Fibroblast of upper back skin (primary cell): ENCODE measurements at places on chromosomes 13 and 19.
A peak's percentile ranks its signal among the peaks of the same experiment; 100 is the strongest.

DNA sequence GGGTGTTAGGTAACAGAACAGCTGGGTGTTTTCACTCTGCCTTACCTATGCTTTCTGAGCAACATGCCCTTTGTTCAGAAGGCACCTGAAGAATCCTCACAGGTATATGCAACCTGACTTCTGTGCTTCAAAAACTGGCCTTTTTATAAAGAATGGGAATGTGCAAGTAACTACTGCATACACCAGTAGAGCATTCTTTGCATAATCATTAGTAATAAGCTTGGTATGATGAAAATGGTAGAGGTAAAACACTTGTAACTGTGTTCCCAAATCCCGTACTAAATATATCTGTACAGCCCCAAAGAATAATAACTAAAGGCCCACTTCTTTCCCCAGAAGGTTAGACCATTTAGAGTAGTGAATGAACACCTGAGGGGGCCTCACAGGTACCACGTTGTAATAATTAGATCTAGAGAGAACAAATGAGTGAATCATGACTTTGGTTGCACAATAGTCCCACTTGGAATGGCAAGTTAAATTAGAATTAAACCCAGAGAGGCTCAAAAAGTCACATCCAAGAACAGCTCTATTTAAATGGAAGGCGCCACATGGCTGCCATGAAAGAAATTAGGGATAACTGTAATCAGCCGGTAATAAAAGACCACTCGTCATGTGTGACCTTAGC, 413.9 kb downstream of the KLF12 start:
- DNase-seq = no peak

DNA sequence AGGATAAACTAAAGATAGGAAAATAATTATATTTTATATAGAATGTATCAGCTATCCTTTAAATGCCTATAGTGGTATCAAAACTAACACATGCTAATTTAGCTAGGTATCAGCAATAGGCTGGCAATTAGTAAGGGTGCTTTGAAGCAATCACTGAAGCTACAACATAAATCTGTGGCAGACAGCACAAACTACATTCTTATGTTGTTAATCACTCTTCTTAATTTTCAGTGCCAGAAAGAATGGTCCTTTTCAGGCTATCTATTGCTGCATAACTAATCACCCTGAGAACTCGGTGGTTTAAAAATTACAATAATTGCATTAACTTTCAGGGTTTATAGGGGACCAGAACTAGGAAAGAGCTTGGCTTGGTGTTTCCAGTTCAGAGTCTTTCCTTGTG, 963.1 kb downstream of the EFNB2 start:
- DNase-seq = peak; percentile 11

GRCh38 chr13:99800951-99801350, 170.6 kb downstream of the ZIC5 start:
- DNase-seq = no peak

DNA sequence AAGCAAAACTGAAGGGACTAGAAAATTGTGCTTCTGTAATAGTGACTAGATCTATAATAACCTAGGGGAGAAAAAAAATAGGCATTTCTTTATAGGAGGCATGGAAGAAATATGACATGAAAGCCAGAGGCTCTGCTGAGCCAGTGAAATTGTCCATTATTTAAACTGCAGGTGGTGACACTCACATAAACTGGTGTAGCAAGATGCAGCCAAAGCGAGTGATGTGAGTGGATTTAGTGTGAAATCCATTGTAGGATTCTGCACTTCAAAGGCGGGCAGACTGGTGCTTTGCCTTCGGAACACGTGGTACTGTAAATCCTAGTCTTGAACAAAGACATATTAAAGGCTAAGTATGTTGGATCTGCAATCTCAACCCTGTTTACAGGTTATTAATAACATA, 361.9 kb downstream of the TBC1D4 start:
- DNase-seq = no peak

DNA sequence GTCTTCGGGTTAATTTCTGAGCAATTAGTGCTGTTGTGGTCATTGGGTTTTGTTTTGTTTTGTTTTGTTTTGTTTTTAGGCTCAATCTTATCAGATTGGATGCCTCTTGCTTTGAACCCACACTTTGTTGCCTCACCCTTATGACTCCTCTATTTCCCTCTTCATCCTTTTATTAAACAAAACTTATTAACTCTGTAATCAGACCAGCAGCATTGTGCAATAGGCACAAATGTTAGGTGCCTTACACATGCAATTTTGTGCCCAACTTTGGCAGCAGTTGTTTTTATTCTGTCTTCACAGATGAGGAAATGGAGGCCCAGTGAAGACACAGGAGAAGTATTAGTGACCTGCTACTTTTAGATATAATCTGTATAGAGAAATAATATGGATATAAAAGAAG, 377.7 kb downstream of the KCNRG start:
- DNase-seq = no peak

GRCh38 chr13:21568854-21569253, 35.1 kb downstream of the MICU2 start:
- DNase-seq = no peak

- DNase-seq = no peak
These were observed 95.1 kb downstream of the RAB20 start for GRCh38 chr13:110466266-110466915.

DNA sequence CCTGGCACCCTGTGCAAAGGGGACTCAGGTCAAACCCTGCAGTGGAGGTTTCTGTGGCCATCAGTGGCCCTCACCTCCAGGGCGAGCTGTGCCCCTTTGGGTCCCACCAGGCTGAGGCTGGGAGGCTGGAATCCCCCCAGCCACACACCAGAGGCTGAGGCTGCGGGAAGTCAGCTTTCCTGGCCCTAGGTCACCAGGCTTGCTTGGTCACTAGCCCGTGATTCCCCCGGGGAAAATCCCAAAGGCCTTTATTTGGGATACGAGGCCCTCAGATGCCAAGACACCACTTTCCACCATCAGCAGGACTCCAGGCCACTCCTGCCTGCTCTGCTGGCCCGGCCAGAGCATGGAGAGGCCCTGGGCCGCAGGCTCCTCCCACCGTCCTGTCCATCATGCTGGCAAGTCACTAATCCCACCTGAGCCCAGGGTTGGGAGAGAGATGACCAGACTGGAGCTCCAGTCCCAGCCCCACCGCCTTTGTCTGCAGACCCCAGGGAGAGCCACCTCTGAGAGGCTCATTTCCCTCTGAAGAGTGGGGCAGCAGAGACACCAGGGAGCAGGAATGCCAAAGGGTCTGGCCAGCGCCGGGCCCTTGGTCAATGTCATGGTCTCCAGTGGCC, 4.7 kb downstream of the NKPD1 start:
- no peak for DNase-seq

- no peak for DNase-seq
These were observed 762.5 kb downstream of the LIG4 start for GRCh38 chr13:107452833-107453232.

DNA sequence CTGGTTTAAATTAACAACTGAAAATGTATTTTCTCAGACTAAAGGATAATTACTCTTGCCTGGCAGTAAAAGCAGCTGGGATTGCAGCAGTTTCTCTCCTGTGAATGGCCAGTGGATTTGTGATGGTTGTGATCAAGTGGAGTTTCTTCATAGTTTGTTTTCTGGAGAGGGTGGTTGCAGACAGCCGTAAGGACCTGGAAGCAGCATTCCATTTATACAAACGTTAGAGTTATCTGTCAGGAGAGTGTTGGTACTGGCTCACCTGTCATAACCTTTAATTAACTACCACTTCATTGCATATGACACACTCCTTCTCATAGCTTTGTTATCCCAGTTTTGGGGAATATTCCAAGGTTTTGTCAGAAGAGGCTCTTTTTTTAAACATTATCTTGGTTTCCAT, 258.4 kb upstream of the SLC10A2 start:
- DNase-seq = peak; percentile 11

DNA sequence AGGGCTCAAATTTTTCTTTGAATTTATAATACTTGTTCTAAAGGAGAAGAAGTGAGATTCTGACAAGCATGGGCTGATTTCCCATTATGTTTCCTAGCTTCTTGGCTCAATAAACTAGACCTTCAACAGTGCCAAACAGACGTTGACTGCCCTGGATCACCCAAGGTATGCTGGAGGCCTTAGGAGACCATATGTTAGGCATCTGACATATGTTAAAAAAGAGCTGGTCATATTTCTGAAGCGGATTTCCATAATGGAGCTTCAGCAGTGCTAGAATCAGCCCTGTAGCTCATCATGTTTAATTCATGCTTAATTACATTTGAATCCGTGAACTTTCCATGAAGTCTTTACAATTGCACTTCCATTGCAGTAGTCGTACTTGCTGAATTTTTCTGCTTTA, 653.3 kb downstream of the DIAPH3 start:
- DNase-seq = no peak

DNA sequence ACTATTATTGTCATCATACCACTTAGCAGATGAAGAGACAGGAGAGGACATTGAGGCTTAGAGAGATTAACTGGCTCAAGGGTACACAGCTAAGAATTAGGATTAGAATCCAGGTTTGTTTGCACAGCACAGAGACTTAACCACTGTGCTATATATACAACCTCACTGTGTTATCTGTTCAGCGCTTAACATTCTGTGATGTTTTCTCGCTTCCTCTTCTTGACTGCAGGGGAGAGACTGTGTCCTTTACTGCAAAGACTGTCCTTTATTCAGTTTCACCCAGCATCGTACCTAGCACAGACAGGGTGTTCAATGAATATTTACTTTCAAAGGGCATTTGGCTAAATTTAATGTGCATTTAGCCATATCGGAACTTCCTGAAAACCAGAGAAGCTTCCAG, 54.9 kb upstream of the PCDH8 start:
- no peak for DNase-seq

GRCh38 chr19:1481893-1482360, 2.9 kb upstream of the C19orf25 start:
- DNase-seq = no peak

DNA sequence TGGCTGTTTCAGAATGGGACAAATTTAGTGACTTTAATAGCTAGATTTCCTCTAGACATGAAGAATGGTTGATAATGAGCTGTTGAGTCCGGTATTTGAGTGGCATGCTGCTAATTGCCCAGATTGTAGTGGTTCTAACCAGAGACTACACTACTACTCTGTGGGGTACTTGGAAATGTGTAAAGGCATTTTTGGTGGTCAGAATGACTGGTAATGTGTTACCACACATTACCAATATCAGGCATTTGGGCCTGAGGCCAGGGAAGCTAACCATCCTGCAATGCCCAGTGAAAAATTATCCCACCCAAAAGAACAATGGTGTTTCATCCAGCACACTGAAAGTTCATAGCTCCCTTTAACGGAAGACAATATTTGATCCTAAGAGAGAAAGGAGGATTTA, 17.5 kb upstream of the N4BP2L1 start:
- DNase-seq = no peak

GRCh38 chr19:10270180-10270615, 722 bp upstream of the ICAM1 start:
- DNase-seq = no peak

DNA sequence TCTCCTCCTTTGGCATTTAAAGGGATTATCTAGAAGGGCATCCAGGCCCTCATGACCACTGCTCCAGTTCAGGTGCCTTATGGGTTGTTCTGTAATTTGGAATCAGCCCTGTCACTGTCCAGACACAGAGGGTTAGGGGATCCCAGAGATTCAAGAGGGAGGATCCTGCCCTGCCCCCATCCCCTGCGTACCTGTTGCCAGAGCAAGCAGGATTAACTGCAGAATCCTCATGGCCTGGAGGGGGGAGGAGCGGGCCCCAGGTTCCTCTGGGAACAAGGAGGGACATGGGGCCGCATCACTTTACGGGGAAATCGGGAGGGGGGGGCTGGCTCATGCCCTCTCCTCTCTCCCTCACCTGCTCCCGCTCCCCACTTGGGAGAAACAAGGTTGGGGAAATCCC, 1.0 kb downstream of the KLK11 start:
- no peak for DNase-seq

- DNase-seq = peak; percentile 45
These were observed 41.8 kb upstream of the PNMA8B start for GRCh38 chr19:46537136-46538097.

DNA sequence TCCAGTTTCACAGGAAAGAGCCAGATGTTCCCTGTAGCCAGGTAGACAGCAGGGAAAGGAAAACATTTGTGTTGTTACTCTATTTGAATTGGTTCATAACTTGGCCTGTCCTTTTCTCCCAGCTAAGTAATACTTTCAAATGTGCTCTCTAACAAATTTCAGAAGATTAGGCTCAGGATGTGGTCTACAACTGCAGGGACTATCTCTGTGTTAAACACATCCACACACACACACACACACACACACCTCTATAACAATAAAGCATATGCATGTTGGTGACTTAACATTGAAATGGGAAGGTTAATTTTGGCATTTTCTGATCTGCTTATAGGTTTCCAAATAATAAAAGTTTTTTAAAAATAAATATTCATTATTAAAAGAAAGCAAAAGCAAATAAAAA, 316.0 kb upstream of the ARGLU1 start:
- no peak for DNase-seq

- DNase-seq = no peak
These were observed 6.1 kb upstream of the UPF3A start for GRCh38 chr13:114275304-114275703.

DNA sequence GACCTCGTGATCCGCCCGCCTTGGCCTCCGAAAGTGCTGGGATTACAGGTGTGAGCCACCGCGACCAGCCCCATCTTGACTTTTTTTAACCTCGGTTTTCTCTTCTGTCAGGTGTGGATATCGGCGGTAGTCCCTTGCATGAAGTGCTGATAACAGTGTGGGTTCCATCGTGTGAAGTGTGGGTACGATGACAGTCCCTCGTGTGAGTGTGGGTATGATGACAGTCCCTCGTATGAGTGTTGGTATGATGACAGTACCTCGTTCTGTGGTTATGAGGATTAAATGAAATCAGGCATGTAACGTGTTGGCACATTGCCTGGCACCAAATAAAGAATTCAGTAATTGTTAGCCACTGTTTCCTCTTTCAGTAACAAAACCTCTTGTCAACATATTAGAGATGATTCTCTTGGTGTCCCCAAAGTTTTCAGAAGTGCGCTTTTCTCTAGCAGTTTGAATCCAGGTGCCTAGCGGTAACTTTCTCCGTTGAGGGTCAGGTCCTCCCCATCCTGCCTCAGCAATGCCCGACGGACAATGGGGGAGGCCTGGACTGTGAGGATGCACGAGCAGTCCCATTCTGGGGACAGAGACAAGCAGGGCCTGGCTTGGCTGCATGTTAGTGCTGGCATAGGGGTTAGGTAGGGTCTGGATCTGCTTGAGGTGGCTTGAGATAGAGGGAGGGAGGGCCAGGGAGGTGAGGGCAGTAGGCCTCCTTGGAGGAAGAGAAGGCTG, 15.3 kb downstream of the GATAD2A start:
- no peak for DNase-seq

- DNase-seq = no peak
These were observed 9.0 kb upstream of the ECH1 start for GRCh38 chr19:38840583-38840968.

DNA sequence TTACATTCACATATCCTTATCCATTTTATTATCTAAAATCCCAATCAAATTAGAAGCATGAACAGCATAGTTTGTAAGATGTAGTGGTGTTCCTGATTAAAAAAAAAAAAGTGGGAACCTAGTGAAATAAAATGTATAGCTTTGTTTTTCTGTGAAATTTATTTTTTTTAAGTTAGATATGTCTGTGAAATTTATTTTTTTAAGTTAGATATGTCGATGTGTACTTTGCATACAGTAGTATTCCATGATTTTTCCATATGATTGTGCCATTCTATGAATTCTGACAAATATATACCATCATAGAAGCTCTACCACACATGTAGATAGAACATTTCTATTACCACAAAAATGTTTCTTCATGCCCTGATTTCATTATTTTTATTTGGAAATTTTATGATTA, 6.0 kb upstream of the MAB21L1 start:
- no peak for DNase-seq
